ENCODE measurements at places on chromosomes 6 and 20.

DNA sequence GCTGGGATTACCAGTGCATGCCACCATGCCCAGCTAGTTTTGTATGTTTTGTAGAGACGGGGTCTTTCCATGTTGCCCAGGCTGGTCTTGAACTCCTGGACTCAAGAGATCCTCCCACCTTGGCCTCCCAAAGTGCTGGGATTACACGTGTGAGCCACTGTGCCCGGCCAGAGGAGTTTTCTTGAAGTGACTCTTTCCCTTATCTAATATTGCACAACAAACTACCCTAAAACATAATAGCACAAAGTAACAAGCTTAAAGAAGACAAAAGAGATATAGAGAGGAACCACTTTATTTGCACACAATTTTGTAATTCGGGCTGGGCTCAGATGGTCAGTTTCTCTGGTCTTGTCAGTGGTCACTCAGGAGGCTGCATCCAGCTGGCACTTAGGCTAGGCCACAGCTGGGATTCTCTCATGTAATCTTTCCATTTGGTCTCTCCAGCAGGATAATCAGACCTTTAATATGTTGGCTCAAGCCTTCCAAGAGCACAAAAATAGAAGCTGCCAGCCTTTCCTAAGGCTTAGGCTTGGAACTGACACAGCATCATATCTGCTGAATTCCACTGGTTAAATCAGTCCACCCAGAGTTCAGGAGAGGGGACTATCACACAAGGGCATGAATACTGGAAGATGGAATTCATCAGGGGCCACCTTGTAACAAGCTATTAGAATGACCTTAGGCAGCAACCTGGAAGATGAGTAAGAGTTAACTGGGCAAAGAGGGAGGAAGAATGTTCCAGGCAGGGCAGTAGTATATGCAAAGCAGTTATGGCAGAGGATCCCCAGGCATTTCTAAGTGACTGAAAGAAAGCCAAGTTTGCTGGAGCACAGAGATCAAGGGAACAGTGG lies 56.7 kb upstream of the PNRC1 start:
- DNase-seq, result no peak

- peak; percentile 35 for DNase-seq
Measured at GRCh38 chr6:135675862-135676261, 175.6 kb upstream of the PDE7B start.

DNA sequence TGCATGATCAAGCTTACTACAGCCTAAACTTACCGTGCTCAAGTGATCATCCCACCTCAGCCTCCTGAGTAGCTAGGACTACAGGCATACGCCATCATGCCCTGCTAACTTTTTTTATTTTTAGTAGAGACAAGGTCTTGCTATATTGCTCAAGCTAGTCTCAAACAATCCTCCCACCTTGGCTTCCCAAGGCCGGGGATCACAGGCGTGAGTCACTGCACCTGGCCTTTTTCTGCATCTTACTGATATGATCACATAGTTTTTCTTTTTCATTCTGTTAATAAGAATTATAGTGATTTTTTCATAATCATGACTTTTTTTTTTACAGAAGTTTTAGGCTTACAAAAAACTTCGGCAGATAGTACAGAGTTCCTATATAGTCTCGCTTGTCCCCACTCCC lies 93.2 kb downstream of the KIF13A start:
- DNase-seq, result no peak

DNA sequence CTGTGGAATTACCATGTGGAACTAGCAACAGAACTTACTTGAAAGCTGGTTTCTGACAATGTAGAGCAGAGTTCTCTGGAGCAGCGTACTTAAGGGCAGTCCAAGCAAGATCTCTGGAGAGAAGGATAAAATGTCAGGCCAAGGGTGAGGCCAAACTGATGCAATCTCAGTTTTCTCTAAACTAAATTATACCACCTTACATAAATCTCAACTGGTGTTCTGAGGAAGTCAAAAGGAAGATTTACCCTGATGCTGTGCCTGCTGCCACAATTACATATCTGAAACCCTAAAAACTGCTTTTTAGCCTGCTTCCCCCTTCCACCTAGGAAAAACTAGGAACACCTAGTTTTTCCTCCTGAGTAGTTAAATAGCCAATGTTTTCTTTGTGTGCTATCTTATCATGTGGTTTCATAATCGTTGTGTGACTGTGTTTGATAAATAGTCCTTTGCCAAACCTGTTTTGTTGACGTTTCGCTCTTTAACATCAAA lies 28.1 kb downstream of the NCOA7 start:
- DNase-seq, result no peak

Data from stimulated activated CD4-positive, alpha-beta T cell treated with anti-CD3 and anti-CD28 coated beads, Interleukin-15, amount 100 ng/mL, for 24 hours (primary cell).